Lower lobe of right lung (tissue), 2 donors: ENCODE measurements at places on chromosomes 6 and 20. TPM values are rescaled to one million over a fixed set of nuclear protein-coding genes. Genes with fewer than 3 reads are reported as not detected.

Gene RPS21
- 1,104 TPM for total RNA-seq

DNA sequence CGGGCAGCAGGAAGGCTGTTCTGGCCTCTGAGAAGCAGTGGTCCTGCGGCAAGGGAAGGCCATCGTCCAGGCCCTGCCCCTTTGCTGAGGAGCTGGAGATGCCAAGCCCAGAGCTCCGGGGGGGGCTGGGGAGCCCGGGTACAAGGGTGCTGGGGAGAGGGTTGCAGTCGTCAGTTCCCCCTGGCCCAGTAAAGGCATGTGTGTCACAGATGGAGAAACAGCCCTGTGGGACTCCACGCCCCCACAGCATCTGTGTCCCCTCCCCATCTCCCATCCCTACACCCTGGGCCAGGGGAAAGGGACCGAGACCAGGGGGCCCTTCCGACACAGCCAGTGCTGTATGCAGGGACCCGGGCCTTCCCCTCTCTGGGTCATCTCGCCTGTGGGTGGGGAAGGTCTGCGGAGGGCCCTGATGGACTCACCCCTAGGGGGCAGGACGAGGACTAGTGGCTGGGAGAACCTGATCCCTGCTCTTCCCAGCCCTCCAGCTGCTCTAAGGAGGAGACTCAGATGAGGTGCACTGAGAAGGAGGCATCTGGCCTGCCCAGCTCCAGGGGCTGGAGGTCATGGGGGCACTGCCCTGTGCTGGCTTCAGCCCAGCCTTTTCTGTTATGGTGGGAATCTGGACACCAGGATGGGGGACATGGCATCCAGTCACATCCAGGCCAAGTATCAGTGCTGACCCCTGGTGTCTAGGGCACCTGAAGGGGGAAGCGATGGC is 609 bp downstream of the MYL9 start:
- DNase-seq = no peak

Gene C6orf15
- total RNA-seq = not detected

- DNase-seq = no peak
Measured at GRCh38 chr6:169473663-169474062, 220.0 kb upstream of the THBS2 start.
